ENCODE measurements at places on chromosomes 1 and 21.

GRCh38 chr1:181643631-181644030, 160.3 kb downstream of the CACNA1E start:
- DNase-seq: no peak

- DNase-seq: no peak
Measured at GRCh38 chr1:28341591-28341990, 12.8 kb downstream of the MED18 start.

DNA sequence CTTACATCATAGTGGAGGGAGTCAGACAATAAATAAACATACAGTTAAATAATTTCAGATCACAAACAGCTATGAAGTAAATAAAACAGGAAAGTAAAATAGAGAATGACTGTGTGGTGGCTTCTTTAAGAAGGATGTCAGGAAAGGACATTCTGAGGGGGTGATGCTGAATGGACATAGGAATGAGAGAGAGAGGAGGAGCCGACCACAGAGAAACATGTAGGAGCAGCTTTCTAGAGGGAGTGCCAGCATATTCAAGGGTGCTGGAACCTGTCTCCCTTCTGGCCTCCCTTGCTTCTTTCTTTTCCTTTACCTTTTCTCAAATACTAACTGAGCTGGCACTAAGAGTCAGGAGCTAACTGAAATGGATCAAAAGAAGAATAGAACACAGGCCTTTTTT, 20.5 kb upstream of the BCL10 start:
- no peak for DNase-seq

GRCh38 chr21:34973685-34974084, 75.4 kb downstream of the RUNX1 start:
- no peak for DNase-seq

DNA sequence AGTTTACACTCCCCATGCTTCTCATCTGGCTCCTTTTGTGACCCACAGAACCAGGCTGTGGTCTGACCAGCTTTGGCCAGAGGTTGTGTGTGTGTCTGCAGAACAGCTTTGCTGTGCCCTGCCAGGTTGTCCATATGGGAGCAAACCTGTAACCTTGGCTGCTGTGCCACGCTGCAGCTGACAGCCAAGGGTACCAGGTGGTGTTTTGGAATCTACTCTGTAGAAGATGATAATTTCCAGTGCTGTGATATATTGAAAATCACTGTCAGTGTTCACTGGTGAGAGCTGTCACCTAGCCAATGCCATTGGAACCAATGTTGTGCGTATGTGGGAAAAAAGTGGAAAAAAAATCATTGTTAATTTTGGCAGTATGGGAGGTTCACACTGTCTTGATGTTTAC, 18.2 kb downstream of the CENPF start:
- no peak for DNase-seq

- no peak for DNase-seq
Measured at GRCh38 chr1:234638832-234639799, 29.1 kb upstream of the IRF2BP2 start.

GRCh38 chr1:53543778-53544695, 84.8 kb downstream of the DMRTB1 start:
- DNase-seq: no peak

DNA sequence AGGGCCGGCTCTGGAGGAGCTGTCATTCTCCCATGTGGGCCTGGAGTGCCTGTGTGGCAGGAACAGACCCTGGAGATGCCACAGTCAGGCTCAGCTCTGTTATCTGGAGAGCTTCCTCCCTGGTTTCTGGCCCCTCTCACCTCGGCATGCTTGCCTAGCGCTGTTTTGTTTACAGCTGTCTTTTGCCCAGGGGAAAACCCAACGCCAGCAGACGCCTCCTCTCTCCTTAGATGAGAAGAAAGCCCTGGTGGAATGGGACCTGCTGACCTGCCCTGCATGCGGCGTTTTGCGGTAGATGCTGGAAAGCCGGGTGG, 104.9 kb downstream of the CRYAA start:
- DNase-seq: no peak

- DNase-seq: no peak
Measured at GRCh38 chr1:86821956-86822355, 92.0 kb downstream of the SELENOF start.

DNA sequence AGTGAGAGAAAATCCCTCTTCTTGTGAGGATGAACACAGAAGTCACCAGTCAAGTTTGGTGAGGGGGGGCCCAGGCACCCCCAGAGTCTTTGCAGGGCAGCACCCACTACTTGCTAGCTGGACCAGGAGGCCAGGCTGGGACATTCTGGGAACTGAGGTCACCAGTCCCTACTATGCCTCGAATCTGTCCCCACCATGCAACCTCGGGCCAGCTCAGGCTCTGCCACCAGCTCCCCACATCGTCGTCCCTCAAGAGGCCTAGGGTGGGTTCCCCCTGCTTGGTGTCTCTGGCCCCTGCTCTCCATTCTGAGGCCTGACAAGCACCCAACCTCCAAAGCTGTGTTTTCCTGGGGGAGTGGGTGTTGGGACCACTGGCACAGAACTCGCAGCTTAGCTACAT, 22.2 kb upstream of the ZNF678 start:
- DNase-seq: no peak

GRCh38 chr1:59477286-59477685, 180.4 kb downstream of the FGGY start:
- DNase-seq: peak; percentile 96

- DNase-seq: no peak
Measured at GRCh38 chr1:212254853-212255363, 30.3 kb upstream of the PPP2R5A start.

DNA sequence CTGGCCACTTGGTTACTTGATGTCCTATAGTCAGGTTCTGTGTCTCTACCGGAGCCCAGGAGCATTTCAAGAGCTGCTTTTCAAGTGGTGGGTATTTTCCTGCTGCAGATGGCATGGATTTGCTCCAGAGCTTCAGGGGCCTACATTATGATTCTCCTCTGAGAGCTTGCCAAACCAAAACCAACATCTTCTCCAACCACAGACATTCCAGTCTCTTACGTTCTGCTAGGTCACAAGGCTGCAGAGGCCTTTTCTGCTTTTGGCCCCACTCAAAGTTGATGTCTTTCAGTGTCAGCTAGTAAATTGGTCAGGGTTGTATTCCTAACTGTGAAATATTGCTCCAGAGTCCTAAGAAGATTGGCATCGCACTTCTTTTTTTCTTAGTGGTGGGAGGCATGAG, 14.7 kb upstream of the AQP10 start:
- no peak for DNase-seq

DNA sequence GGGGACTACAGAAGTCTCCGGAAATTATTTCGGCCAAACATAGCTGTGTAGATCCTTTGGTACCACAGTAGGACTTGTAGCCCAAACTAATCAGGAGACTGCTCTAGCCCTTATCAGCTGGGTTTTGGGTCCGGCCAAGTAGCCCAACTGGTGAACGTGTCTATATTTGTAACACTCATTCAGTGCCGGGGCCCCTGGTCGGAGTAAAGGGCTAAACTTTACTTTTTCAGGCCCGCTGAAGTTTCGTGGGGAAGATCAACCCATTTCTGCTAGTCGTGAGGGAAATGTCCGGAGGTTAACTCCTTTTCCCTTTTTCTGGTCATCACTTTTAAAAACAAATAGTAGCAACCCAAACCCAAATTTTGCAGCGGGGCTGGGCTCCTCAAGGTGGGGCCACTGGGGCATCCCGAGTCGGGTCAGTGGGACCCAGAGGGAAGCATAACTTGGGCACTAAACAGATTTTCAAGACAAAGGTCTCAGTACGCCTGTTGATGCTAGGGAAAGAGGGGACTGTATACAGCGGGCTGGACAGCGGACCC, 1.7 kb downstream of the LHX9 start:
- no peak for DNase-seq

DNA sequence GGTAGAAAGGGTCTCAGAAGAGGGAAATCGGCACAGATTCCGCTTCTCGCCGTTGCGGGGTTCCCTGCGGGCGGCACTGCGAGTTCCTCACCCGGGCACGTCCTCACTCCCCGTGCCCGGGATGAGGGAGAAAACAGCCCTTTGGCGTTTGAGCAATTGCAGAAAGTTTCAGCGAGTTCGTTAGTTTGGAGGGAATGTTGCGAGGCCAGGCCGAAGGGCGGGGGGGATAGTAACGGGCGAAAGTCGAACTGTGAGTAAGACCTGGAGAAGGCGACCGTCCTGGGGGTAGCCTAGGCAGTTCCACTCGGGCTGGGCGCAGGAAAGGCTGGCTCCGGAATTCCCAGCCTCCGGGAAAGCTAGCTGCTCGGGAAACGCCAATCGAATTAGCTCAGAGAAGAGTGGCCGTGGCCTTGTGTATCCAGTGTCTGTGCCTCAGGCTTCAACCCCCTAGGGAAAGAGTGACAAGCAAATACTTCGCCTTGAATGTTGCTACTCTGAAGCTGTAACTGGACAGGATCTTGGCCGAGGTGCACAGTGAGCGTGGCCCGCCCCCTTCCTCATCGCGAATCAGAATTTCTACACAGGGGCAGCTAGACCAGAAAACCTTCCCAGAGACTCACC, 787 bp downstream of the PTGFR start:
- no peak for DNase-seq

- DNase-seq: peak; percentile 31
Measured at GRCh38 chr1:241614144-241614543, 26.0 kb downstream of the CHML start.

GRCh38 chr1:55600242-55600641, 385.1 kb upstream of the USP24 start:
- DNase-seq: no peak

- DNase-seq: peak; percentile 96
Measured at GRCh38 chr1:40064797-40065499, 24.4 kb downstream of the CAP1 start.

DNA sequence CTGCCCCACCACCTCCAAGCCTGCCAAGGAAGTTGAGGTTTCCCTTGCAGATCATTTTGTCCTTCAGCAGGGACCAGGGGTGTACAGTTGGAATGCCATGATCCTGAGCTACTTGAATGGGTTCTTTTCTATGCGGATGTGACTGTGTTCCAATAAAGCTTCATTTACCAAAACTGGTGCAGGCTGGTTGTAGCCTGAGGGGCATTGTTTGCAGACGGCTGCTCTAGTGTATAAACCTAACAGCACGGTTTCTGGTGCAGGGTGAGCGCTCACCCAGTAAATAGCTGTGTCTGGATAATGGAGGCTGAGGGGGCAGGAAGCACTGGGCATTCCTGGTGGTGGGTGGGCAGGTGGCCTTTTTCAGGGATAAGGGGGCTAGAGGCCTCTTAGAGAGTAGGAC, 72.7 kb upstream of the ACTL8 start:
- no peak for DNase-seq

- peak; percentile 32 for DNase-seq
Measured at GRCh38 chr21:42379426-42380215, 13.3 kb upstream of the TFF1 start.

GRCh38 chr1:216123446-216124191, 299.6 kb downstream of the USH2A start:
- DNase-seq: no peak

DNA sequence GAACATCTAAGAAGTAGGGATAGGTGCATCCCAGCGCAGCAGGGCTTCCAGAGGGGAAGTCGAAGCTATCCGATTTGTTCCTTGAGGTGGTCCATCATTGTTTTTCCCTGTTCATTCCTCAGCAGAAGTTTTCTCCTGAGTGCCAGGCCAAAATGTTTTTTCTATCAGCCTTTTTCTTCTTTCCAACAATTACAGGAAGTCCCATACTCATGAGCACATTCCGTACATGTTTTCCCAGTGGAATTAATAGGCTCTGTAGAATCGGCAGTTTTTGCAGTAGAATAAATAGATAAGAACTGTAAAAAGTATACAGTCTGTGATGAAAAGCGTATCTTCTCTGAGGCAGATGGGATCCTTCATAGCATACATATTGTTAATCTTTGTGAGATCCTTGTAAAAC, 24.8 kb downstream of the CD101 start:
- no peak for DNase-seq

GRCh38 chr1:5551274-5551975, 440.8 kb downstream of the NPHP4 start:
- DNase-seq: no peak

DNA sequence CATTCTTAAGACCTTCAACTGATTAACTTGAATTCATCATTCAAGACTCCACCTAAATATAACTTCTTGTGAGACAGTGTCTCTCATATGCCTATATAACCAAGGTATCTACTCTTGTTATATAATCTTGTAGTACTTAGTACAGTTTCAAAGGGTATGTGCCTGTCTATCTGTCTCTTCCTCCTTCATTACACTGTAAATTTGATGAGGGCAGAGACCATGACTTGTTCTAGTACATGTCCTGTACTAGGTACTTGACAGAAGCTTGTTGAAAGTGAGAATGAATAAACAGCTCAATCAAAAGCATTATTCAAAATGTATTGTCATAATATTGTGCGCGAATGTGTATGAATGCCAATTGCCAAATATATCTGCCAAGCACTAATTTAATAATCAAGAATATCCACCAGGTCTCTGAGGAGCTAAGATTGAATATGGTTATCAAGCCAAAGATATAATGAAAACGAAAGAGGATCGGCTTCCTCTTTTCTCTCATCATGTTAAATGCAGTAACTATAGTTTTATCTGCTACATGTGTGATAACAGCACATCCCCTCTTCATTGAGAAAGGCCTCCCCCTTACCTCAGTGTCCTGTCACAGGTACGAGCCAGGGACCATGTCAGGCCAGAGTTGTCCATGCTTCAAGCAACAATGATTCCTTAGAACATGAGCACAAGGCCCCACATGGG, 117.3 kb downstream of the UCHL5 start:
- DNase-seq: peak; percentile 55

DNA sequence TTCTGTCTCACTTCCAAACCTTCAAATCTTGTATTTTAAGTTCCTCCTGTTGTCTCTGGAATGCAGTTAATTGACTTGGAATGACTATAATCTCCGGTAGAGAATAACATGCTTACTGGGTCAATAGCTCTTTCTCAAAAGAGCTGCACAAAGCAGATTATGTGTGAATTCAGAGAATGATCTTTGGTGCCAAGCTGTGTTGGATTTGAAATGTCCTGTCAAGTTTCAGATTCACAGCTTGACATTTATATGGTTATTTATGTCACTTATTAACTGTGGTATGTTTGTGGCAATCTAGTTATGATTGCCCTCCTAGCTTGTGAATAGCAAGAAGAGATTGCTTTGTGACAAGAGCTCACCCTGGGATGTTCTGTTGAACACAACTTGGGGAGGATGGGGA, 128.3 kb upstream of the KCNE2 start:
- DNase-seq: no peak

- no peak for DNase-seq
Measured at GRCh38 chr1:230515451-230516145, 89.5 kb upstream of the PGBD5 start.

GRCh38 chr21:20882462-20883407, 115.5 kb upstream of the NCAM2 start:
- DNase-seq: peak; percentile 41

- no peak for DNase-seq
Measured at GRCh38 chr1:6307099-6307498, 46.2 kb upstream of the GPR153 start.

DNA sequence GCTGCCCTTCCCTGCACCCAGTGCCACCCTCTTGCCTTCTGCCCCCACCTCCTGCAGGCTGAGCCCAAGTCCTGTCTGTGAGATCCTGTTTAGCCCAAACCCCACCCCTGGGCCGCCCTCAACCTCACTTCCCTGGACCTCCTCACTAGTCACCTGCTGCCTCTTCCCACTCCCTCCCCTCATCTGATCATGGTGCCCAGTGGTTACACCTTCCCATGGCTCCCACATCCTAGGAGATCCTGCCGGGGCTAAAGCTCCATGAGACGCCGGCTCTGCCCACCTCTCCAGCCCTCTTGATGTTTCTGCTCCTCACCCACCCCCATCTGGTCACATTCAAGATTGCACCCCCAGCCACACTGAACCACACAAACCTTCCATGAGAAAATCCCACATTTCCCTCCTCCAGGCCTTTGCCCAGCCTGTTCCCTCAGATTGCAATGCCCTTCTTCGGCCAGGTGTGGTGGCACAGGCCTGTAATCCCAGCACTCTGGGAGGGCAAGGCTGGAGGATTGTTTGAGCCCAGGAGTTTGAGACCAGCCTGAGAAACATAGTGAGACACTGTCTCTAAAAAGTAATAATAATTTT, 17.0 kb downstream of the TTC39A start:
- no peak for DNase-seq

Measured in MV-4-11 (cell line).